ENCODE measurements at places on chromosomes 13 and 19.

GRCh38 chr19:16942583-16942982 is 53.8 kb downstream of the F2RL3 start:
- no peak for DNase-seq

- DNase-seq, result no peak
These were observed 162.6 kb downstream of the TEX29 start for GRCh38 chr13:111482806-111483620.

GRCh38 chr19:10782795-10783194 is 53.2 kb downstream of the TMED1 start:
- DNase-seq, result no peak

DNA sequence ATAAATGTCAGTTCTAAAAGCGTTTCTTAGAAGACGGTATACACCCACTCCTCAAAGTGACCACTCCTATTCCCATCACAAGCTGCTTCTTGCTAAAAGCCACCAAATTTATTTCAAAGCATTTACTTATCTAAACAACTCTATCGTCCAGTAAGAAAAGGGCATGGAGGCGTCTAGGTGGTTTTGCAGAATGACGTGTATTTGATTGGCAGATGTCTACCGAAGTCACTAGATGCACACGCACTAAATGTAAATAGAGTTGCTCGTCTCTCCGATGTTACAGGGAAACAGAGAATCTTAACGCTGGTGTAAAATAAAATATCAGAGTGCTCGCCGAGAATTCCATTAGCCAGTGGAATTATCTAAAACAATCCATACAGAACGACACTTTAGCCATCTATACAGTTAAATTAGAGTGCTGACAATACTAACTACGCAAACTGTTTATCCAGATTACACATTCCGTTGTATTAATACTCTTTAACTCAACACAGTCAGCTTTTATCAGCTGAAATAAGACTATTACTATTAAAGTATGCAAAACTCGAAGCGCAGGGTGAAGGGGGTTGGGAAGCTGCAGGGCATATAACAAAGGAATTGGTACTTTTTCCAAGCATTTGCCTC is 1.9 kb downstream of the KLF12 start:
- peak; percentile 50 for DNase-seq

GRCh38 chr13:82458169-82458568 is 1424.1 kb downstream of the SLITRK1 start:
- DNase-seq, result no peak

DNA sequence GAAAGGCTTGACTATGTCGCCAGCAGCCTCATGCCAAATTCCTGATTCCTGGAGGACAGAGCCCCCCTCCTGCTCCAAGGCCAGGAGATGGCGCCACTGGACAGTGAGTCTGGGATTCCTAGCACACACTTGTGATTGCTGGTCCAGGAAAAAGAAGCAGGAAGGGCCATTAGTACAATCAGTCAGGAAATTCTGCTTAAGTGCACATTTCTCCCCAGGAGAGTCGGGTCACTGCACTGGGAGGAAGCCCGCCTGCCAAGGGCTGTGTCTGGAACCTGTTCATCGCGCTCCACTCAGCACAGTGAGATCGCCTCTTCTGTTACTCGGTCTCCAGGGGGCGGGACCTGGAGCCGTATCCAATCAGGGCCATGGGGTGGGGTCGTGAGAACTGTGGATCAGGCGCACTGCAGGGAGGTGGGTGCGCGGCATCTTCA is 65.1 kb downstream of the ZNF823 start:
- DNase-seq, result peak; percentile 52

- no peak for DNase-seq
These were observed 423.8 kb upstream of the GPC6 start for GRCh38 chr13:92802776-92803175.

DNA sequence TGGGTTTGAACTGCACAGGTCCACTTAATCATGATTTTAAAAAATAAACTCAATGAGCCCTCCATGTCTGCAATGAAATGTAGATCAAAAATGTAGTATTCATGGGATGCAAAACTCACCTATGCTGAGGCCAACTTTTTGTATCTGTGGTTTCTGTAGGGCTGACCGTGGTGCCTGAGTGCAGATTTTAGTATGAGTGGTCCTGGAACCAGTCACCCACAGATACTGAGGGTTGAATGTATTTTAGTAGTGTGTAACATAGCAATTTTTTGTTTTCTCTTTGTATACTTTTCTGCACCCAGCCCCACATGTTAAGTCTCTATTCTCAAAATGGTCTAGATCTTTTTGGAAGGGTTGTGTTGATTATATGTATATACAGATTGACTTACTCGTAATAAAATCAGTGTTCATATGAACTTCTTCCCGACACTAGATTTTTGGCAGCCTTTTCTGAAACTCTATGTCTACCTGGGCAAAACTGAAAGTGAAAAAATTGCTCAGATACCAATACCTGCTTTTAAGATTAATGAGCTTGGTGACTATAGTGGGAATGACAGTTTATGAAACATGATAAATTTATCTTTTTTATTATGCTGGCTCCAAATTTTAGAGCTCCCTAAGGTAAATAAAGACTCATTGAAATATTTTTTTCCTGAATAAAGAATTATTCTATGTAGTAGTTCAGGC is 51.6 kb downstream of the DNAJC15 start:
- no peak for DNase-seq

GRCh38 chr19:4089400-4089908 is 22.8 kb upstream of the ZBTB7A start:
- DNase-seq, result no peak

DNA sequence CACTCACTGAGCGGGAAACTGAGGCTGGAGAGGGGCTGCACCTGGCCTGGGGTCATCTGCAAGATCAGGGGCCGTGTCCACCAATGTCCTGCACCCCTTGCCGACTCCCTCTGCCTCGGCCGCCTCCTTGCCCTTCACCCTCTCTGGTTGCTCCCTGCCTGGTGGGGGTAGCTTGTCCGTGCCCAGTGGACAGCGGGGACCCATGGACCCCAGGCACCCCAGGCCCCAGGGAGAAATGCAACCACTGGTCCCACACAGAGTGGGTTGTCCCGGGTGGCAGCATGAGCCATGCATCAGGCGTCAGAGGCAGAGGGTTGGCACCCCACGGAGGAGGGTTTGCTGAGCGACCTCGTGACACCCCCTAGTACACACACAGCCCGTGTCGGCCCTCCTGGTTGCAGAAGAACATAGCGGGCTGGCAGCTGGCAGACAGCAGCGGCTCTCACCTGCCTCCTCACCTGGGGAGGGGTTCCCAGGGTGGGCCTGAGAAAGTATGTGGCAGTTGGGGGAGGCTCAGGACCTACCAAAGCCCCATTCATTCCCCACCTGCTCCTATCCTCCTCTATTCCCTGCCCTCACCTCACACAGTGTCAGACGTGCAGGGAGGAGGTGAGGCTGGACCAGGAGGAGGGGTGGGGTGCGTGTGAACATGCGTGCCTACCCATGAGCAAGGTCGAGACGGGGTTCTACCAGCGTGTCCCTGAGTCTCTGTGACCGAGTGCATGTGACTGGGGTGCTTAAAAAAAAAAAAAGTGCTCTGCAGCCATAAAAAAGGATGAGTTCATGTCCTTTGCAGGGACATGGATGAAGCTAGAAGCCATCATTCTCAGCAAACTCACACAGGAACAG is 8.7 kb downstream of the ADAMTSL5 start:
- no peak for DNase-seq

- DNase-seq, result no peak
These were observed 450.6 kb downstream of the LMO7 start for GRCh38 chr13:76086729-76087128.

GRCh38 chr13:76754414-76754813 is 131.8 kb downstream of the KCTD12 start:
- no peak for DNase-seq

- no peak for DNase-seq
These were observed 9.0 kb downstream of the NACC1 start for GRCh38 chr19:13127051-13127450.

DNA sequence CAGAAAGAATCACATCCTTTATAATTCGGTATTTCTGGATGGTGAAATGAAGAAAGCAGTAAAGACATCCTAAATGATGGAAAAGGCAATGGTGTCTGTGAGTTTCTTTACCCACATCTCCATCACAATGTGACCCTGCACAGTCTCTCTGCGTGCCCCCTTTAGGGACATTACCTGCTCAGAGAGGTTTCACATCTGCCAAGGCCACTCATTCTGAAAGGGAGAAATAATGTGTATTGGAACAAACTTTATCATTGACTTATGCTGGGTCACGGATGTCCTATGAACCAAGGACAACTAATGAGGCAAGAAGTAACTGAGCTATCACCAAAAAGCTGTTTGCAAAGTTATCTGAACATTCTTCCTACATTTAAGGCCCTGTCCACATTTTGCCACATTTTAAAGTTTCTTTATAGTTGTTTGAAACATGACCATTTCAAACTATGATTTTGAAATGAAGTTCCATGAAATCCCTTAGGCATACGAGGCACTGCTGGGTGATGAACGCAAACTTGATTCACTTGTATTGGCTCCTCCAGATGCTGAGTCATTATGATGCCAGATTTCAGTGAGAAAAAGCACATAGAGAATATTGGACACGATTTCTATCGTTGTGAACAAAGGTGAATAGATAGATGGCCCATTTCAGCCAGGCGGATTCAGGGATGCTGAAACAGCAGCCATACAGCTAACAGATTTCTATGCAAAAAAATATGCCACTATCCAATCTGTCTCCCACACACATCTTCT is 63.5 kb upstream of the HMGB1 start:
- DNase-seq, result no peak

- DNase-seq, result no peak
These were observed 26.4 kb upstream of the ZNF507 start for GRCh38 chr19:32318884-32319520.

GRCh38 chr13:42075517-42075916 is 27.1 kb downstream of the DGKH start:
- no peak for DNase-seq

DNA sequence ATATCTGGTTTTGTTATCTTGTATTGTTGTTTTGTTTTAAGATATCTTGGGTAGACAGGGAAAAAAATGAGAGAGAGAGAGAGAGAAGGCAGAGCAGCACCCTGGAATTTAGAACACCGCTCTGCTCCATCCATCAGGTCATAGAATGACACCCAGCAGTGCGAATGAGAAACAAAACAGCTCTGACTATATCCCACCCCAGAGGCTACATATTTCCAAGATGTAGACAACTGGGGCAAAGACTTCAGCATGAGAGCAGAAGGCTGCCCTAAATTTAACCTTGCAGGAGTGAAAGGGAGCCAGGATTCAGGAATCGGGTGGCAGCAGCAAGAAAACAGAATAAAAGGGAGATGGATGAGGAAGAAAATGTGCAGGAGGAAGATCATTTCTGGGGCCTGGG is 46.5 kb downstream of the TNFSF13B start:
- no peak for DNase-seq

GRCh38 chr19:1254081-1254527 is 5.7 kb downstream of the MIDN start:
- DNase-seq, result no peak

GRCh38 chr19:38949580-38950367 is 19.0 kb downstream of the MRPS12 start:
- peak; percentile 79 for DNase-seq

- no peak for DNase-seq
These were observed 256.1 kb downstream of the DACH1 start for GRCh38 chr13:71610876-71611275.

DNA sequence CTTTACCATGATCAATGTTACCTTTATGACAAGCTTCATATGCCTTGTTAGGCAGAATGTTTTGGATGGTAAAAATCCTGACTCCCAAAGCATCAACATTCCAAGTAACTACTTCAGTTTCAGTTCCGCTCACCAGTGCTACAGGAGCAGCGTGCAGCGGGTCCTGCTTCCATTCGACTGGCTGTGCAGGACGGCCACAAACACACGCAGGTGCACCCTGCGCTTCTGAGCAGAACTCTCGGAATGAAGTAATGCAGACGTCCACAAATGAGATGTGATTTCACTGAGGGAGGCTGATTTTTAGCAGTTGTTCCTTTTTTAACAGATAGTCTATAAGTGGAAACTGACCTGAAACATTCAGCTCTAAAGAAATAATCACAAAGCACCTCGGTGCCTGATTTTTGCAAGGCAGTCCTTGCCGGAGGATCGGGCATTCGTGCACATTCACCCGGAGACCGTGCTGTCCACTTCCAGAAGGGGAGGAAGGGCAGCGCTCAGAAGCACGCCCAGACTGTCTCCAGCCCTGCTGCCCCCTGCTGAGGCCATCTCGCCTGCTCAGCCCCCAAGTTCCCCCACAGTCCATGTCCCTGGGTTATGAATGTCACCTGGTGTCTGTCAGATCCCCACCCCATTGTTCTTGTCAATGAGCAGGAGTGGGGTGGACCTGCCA is 85.8 kb downstream of the RAB20 start:
- no peak for DNase-seq

GRCh38 chr13:27826379-27827353 is 34.4 kb downstream of the GSX1 start:
- peak; percentile 76 for DNase-seq

DNA sequence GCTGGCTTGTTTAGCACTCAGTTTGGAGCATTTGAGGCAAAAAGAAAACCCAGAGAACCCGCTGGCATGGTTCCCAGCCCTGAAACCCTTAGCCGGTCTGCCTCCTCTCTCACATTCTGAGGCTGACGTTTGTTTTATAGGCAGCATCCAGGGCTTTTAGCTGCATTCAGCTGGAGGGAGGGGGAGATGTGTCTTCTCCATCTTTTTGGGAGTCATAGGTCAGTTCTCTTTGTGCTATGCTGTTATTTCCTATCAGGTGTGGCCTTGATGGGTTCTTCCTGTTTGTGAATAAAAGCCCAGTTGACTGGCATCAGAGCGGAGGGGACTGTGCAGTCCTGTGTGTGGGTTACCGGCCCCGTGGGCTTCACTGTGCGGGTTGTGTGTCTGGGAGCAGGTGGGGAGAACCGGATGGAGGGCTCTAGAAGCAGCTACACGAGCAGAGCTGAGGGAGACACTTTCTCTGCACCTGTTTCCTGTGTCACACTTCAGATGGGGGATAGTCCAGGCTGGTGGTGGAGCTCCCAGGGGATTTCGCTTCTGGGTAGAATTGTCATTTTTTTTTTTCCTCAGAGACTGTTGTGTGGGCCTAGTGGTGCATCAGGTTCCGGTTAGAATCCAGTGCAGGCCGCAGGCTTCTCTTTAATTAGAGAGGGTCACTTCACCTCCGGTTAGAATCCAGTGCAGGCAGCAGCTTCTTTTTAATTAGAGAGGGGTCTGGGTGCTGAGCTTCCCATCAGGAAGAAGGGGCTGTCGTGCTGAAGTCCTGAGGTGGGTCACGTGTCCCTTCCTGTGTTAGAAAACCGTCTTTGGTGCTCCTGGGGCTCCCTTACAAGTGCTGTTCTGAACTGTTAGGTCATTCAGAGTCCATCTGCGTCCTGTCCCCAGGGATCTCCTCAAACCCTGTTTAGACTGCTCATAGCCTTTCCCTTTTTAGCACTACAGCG is 69.6 kb downstream of the ARHGEF7 start:
- peak; percentile 71 for DNase-seq

- no peak for DNase-seq
These were observed 11.6 kb upstream of the RETN start for GRCh38 chr19:7657131-7657751.
